ENCODE measurements at places on chromosomes 16 and 17.

DNA sequence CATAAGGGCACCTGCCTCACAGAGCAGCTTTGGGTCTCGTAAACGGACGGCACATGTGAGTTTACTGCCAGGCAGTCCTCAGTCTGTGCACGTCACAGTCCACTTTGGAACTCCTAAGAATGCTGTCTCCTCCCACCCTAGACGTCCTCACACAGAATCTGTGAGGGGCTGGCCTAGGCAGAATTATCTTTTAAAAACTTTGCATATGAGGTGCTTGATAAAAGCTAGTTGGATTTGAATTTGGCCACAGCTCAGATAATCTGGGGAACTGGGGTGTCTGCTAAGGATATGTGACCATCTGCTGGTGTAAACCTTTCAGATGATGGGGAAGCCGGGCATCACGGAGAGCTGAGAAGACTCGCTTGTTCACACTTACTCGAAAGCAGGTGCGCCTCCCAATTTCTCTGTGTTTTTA lies 64.4 kb downstream of the METRNL start:
- DNase-seq = no peak

GRCh38 chr16:11201498-11202259 lies 54.3 kb downstream of the SOCS1 start:
- no peak for DNase-seq

DNA sequence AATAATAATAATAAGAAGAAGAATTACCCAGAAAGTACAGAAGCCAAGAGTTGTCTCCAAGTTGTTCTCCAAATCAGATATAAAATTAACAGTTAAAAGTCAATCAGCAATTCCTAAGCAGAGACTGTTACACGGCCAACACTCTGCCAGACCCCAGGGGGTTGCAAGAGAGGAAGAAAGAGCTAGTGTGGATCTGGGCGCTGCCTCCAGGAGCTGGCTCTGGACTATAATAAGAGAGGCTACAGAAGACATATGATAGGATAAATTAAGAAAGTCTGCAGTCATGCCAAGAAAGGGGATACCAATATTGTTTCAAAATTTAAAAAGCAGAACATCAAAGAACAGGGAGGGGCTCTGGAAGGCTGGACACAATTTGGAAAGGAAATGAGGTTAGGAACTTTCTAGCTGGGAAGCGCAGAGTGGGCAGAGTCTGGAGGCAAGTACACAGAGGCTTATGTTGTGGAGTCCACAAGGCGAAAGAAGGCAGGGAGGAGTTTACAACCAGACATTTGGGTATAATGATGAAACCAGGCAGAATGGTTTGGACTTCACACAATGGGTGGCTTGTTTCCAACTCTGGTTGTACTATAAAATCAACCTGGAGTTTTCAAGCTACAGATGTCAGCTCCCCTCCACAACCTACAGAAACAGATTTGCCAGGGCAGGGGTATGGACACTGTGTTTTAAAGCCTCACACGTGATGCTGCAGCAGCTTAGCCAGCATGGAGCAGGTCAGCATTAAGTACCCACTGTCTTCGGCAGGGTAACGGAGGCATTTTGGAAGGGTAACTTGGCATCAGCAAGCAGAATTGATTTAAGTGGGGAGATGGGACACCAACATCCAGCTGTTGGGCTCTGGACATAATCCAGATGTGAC lies 49.4 kb downstream of the SLC39A11 start:
- DNase-seq = no peak

DNA sequence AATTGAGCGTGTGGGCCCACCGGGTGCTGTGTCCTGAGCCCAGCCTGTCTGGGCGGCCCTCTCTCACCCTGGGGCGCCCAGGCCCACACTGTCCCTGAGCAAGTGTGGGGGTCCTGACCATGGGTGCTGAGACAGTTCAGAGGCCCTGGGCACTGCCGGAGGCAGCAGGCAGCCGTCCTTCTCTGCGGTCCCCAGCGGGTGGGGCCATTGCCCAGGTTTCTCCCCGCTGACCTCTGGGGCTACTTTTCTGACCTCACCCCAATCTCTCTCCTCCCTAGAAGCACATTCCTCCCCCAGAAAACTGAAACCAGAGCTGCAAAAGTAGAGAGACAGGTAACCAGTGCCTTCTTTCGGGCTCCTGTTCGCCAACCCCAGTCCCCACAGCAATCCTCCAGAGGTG lies 36.0 kb upstream of the PVALEF start:
- DNase-seq = peak; percentile 63

- DNase-seq = no peak
These were observed 5.3 kb downstream of the NLK start for GRCh38 chr17:28047806-28048205.

DNA sequence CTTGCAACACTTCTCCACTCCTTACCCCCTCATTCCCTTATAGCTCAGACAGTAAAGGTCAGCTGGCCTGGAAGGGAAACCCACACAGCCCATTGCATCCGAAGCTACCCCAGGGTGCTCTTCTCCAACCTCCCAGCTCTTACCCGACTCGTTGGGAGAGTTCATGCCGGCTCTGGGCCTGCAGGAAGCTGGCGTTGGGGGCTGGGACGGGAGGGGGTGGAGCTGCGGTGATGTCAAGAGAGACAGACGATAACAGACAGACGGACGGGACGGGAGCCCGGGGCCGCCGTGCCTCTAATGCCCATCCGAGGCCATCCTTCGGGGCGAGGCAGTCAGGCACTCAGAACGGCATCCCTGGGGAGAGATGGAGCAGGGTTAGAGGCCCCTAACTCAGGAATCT lies 6.1 kb downstream of the HDAC5 start:
- DNase-seq = no peak

DNA sequence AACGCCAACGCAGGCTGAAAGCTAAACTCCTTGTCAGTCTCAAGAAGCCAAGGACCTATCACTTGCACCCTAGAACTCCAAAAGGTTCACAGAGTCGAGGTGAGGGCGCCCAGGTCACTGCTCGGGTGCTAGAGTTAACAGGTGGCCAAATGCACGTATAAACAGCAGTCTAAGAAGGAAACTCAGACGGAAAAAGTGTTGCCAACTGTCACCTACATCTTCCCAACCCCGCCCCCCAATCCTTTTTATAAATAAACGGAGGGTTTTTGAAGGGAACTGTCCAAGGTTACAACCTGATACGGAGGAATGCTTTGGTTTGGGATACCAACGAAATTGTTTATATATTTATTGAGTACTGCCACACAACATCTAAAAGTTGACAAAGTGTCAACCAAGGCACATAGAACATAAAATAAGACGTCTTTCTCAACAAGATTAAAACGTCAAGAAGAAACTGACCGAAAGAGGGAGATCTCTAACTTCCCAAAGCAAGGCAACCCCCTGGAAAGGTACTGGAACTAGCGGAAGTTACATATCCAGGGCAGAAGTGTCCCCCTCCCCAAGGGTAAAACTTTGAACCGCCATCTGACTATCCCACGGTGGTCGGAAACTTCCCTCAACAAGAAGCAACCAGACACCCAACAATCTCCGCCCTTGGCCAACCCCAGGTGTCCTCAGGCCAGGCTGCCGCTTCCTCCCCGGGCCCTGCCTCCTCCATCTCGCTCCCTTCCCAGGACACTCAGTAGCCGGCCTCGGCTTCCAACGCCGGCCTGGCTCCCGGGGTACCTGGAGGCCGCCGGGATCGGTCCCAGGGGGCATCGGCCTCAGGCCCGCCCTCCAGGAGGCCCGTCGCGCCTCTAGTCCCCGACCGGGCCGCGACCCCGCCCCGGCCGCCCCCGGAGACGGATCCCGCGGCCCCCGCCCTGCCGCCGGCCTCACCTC lies 982 bp downstream of the SPAG9 start:
- no peak for DNase-seq

DNA sequence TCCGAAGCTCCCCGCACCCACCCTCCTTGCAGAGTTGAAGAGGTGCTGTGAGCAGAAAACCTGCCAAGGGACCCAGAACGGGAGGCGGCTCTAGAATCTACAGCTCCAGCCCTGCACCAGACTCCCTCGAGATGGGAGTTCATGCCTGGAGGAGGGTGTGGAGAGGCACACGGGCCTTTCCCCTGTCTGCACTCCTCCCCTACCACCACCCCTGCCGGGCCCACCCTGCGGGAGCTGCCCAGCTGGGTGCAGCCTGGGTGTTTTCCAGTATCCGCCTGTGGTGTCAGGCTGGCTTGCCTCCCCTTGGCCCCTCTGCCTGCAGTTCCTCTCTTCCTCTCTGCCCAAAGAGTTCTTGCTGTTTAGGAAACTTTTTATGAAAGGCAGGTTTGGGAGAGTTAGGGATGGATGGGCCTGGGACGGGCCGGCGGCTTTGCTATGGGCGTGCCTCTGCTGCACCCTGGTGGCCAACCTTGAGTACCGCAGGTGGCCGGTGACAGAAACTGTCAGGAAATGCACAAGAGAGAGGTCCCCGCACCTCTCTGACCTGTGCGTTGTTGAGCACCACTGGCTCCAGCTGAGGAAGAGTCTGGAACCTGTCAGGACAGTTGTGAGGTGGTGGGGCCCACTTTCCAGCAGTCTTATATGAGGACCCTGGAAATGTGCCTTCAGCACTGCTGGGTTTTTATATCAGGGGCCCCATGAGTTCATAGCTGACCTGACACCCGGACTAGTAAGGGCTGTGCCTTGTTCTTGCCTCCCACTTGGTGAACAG lies 354.1 kb downstream of the SEC14L1 start:
- peak; percentile 74 for DNase-seq

GRCh38 chr16:19748389-19749168 lies 30.5 kb downstream of the IQCK start:
- no peak for DNase-seq

DNA sequence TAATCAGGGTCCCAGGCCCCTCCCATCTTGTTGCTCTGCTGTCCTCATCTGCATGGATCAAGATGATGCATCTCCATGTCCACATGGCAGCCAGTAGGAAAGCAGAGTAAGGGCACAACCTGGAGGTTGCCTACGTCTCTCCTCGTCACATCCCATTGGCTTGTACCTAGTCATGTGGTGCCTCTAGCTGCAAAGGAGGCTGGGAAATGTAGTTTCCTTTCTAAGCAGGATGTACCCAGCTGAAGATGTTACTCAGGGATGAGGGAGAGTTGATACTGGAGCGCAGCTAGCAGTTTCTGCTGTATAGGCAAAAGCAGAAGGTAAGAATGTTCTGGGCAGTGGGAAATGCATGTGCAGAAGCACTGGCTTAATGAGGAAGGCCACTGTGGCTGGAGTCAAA lies 20.8 kb downstream of the ABCC1 start:
- no peak for DNase-seq

GRCh38 chr17:17957584-17957916 lies 14.7 kb downstream of the TOM1L2 start:
- DNase-seq = no peak

DNA sequence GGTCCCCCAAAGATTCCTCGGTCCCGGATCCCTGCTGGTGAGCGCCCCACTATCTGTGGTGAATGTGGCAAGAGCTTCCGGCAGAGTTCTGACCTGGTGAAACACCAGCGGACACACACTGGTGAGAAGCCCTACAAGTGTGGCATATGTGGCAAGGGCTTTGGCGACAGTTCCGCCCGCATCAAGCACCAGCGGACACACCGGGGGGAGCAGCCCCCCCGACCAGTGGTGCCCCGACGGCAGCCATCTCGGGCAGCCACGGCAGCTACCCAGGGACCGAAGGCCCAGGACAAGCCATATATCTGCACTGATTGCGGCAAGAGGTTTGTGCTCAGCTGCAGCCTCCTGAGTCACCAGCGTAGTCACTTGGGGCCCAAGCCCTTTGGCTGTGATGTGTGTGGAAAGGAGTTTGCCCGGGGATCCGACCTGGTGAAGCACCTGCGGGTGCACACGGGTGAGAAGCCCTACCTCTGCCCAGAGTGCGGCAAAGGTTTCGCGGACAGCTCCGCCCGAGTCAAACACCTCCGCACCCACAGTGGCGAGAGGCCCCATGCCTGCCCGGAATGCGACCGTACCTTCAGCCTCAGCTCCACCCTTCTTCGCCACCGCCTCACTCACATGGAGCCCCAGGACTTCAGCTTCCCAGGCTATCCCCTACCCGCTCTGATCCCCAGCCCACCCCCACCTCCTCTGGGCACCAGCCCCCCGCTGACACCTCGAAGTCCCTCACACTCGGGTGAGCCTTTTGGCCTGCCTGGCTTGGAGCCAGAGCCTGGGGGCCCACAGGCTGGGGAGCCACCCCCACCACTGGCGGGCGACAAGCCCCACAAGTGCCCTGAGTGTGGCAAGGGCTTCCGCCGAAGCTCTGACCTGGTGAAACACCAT lies 2.8 kb downstream of the ZNF48 start:
- no peak for DNase-seq

GRCh38 chr17:54749157-54749556 lies 151.5 kb upstream of the TOM1L1 start:
- no peak for DNase-seq

DNA sequence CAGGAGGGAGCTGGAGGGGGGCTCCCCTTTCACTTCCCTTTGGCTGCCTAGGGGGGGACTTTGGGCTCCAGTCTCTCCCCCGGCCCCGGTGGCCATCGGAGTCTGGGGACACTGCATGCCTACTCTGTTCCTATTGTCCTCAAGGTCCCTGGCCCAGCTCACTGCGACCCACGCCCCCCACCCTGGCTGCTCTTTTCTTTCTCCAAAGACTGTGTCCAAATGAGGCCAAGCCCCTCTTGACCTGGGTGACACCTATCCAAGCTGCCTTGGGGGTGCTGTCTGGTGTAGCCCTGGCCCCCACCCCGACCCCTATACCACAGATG lies 12.9 kb downstream of the UBALD1 start:
- DNase-seq = no peak

- DNase-seq = peak; percentile 59
These were observed 128.6 kb downstream of the SHISA6 start for GRCh38 chr17:11369575-11369974.

- DNase-seq = no peak
These were observed 43.1 kb upstream of the MEAK7 start for GRCh38 chr16:84547546-84548061.

- no peak for DNase-seq
These were observed 31.3 kb upstream of the RBBP6 start for GRCh38 chr16:24507959-24508480.

DNA sequence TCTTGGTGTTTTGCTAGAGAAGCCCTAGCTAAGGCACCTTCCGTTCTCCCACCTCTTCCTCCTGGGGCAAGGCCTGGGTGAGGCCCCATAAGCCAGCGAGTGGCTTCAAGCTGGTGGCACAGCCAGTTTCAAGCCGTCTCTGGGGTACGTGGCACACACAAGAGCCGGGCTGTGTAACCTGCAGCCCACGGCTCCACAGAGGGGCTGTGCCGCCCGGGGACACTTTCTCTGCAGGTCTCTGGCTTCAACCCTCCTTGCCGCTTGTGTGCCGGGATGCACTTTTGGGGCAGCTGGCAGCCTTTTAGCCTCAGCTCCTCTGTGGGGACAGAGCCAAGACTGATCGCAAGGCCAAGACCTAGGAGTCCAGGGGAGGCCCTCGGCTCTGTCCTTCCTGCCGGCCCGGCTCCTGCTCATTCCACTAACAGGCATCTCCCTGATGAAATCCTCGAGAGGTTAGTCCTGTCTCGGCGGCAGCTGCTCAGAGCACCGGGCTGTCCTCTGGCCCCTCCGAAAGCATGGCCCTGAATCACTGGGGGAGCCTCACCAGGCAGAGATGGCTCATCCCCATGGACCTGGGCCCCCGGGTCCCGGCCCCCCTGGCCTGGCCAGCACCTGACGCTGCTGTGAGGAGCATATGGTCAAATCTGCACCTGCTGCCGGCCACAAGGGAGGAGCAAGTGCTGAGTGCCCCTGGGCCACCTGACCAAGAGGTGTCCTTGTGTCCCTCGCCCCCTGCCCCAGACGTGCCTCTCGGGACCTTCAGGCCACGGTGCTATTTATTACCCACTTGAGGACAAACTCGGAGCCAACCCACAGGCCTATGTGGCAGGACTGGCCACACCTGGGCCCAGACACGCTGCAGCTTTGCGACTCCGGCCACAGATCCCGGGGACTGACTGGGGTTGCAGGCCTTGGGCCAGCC lies 98.5 kb downstream of the METRNL start:
- DNase-seq = no peak
